ENCODE measurements at places on chromosomes 13 and 19. TPM values are rescaled to one million over a fixed set of nuclear protein-coding genes. Genes with fewer than 3 reads are reported as not detected.

DNA sequence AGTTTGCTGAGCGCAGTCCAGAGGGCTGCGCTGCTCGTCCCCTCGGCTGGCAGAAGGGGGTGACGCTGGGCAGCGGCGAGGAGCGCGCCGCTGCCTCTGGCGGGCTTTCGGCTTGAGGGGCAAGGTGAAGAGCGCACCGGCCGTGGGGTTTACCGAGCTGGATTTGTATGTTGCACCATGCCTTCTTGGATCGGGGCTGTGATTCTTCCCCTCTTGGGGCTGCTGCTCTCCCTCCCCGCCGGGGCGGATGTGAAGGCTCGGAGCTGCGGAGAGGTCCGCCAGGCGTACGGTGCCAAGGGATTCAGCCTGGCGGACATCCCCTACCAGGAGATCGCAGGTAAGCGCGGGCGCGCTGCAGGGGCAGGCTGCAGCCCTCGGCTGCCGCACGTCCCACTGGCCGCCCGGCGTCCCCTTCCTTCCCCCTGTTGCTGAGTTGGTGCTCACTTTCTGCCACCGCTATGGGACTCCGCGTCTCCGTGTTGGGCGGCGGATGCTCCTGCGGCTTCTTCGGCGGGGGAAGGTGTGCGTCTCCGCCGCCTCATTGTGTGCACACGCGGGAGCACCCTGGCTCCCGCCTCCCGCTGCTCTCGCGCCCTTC lies 772 bp downstream of the GPC6 start:
- DNase-seq: no peak

- DNase-seq: no peak
Measured at GRCh38 chr19:49297403-49297802, 27.6 kb downstream of the SLC6A16 start.

GRCh38 chr13:48492096-48492440 lies 40.8 kb downstream of the RCBTB2 start:
- no peak for DNase-seq

GRCh38 chr13:96728463-96728862 lies 265.8 kb downstream of the OXGR1 start:
- DNase-seq: no peak

CYP2A13 gene
- not detected for total RNA-seq

RFPL4A gene
- not detected for total RNA-seq

PCDH17 gene
- total RNA-seq: 2.1 TPM

- DNase-seq: peak; percentile 74
Measured at GRCh38 chr13:97226788-97227627, 4.9 kb downstream of the MBNL2 start.

DNA sequence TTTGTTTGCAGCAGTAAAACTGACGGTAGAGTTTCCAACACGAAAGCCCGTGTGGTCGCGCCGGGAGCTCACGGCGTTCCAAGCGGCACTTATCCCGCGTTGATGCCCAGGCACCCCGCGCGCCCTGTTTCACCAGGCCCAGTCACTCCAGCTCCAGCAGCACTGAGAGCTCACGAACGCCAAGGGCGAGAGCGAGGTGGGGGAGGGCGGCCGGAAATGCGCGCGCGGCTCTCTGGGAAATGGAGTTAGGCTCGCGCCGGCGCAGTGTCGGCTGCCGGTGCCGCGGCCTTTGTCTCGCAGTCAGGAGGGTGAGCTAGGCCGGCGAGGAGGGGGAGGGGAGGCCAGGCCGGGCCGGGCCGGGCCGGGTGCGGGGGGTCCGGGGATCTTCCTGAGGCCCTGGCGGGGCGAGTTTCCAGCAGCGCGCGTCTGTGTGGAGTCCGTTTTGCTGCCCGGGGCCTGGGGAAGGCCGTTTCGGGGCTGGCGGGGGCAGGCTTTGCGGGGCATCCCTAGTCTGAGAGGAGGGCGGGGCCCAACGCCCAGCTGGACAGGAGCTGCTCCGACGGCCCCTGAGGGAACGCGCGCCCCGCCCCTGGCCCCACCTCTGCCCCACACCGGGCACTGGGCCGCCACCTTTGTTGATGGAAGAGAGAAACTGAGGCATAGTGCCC lies at the start of gene ZNF135:
ZNF135 (plus strand) TSS at position 280 of the 668 bp plus-strand sequence. CDS start 721 bp downstream, outside the sequence.
- DNase-seq: peak; percentile 84

DNA sequence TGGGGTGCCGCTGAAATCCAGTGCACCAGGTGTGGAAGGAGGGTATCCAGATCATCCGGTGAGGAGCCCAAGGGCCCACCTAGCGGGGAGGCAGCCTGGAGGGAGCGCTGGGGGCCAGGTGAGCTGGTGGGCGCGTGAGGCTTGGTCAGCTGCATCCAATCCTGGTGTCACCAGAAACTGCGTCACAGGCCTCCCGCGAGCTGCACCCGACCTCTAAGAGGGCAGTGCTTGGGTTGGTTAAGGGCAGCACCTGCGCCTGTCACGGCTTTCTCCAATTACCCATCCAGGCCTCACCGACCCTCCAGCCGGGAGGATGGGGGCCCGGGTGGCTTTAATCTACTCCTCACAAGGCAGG lies 284 bp downstream of the RNF17 start:
- no peak for DNase-seq

DNA sequence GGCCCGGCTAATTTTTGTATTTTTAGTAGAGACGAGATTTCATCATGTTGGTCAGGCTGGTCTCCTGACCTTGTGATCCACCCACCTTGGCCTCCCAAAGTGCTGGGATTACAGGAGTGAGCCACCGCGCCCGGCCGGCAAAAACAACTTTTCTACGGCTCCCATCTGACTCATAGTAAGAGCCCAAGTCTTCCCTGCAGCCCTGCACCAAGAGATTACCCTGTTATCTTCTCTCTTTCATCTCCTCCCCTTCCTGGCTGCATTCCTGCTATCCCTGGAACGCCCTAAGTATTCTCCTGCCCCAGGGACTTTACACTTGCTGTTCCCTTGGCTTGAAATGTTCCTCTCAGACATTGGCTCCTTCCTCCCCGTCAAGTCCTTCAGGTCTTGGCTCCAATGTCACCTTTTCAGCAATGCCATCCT lies 6.6 kb downstream of the AP2S1 start:
- DNase-seq: no peak

KIR3DL2 gene
- total RNA-seq: not detected

DNA sequence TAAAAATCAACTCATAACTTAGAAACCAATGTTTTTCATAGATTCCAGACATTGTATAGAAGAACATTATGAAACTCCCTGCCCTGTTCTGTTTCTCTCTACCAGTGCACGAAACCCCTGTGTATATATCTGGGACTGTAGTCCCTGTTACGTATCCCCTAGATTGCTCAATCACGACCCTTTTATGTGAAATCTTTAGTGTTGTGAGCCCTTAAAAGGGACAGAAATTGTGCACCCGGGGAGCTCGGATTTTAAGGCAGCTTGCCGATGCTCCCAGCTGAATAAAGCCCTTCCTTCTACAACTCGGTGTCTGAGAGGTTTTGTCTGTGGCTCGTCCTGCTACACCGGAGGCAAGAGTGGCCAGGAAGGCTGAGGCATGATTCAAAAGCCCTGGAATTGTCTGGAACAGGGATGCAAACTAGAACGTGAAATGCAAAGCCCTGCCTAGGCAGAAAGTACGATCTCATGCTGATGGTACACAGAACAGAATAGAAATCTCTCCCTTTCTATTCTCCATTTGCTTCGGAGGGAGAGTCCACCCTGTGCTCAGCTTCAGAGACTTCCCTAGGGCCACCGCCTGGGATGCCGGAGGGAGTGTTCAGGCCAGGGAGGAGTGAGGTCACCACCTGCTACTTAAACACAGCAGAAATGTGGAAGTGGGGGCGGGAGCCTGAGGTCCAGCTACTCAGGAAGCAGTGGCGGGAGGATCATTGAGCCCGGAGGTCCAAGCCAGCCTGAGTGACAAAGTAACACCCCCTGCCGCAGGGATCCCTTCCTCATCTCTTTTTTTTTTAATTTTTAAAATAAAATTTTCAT lies 758 bp upstream of the ZNF888 start:
- peak; percentile 76 for DNase-seq

GRCh38 chr13:32430018-32430747 lies 2.3 kb upstream of the N4BP2L1 start:
- no peak for DNase-seq

GRCh38 chr19:33888665-33889064 lies 92.0 kb downstream of the KCTD15 start:
- no peak for DNase-seq

GRCh38 chr19:901216-902092 lies 8.2 kb downstream of the RNU6-9 start:
- DNase-seq: no peak

GRCh38 chr19:31220540-31220939 lies 128.7 kb downstream of the TSHZ3 start:
- no peak for DNase-seq

DNA sequence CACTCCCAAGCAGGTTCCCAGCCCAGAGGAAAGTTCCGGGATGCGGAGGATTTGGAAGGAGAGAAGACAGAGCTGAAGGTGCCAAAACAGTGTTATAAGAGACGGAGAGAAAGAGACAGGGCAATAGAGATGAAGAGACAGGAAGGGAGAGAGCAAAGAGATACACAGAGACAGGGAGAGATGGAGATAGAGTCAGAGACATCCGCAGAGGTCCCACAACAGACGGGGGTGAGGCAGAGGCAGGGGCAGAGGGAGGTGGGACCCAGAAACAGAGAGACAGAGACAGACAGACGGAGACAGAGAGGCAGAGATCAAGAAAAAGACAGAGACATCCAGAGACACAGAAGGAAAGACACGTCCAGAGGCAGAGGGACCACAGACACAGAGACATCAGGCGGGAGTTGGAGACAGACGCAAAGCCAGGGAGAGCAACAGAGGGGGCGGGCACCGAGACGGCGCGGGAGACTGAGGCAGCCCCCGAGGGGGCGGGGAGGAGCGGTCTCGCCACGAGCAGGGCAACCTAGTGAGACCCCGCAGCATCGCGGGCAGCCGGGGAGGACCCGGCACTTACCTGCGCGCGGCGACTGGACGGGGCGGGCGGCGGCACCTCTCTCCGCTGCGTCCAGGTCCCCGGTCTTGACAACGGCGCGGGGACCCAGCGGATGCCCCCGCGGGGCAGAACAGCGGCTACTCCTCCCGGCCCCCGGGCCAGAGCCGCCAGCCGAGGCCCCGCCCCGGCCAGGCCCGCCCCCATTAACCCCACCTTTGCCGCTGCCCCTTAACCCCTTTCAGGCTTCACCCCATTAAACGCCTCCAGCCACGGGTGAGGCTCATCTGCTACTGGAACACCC lies at the start of gene GPR4:
GPR4 (minus strand) TSS at position 689 of the 851 bp plus-strand sequence. CDS start 10,346 bp downstream, outside the sequence.
- DNase-seq: no peak

All from colonic mucosa (tissue), 4 donors.